ENCODE measurements at places on chromosomes 12 and 14.

GRCh38 chr12:13599176-13599575, 382.2 kb downstream of the GRIN2B start:
- DNase-seq, result no peak

DNA sequence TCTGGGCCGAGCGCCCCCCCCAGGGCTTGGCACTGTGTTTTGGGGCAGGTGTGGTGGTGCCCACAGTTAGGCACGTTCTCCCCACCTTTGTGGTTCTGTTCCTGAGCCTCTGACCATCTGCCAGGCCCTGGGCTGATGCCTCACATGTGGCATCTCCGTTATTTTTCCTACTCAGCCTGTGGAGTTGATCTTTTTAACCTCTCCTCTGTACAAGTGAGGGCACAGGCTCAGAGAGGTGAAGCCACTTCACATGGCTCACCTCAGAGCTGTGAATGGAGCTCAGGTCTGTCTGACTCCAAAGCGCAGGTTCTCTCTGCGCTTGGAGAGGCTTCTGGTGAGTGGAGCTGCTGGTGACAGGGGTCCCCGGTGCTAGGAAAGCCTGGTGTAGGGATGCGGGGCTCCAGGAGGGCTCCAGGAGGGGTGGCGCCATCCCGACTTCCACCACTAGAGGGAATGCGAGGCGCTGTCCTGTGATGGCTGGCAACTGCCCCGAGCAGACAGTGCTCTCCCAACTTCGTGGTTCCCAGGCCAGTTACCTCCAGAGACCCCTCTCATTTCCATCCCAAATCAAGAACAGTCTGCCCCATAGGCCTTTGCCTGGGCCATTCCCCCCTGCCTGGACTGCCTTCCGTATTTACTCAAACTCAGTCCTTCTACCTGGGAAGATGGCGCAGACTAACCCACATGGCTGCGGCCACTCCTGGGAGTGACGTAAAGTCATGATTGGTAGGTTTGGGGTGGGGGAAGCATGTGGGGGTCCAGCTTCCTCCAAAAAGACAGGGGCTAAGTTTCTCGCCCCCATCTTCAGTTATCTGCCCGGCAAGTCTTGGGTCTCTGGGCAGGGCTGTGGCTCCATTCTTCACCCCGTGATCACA, 9.9 kb downstream of the BCL7A start:
- DNase-seq, result peak; percentile 48

GRCh38 chr14:97930166-97930565, 1133.0 kb downstream of the VRK1 start:
- DNase-seq, result no peak

DNA sequence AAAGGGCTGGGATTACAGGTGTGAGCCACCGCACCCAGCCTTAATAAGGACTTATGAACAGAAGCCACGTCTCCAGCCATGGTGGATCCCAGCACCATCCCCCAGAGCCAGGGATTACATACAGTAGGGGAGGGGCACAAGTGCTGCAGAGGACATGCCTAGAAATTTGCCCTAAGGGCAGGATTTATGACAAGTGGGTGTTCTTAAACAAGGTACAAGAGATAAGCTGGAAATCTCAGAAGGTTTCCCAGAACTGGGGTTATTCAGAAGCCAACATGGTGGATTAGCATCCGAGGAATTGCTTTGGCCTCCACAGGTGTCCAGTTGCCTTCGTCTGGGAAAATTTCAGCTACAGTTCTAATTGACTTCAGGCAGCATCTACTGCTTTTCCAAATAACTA, 114.4 kb upstream of the EGLN3 start:
- no peak for DNase-seq

- no peak for DNase-seq
Observed at GRCh38 chr12:67243260-67243659, 25.9 kb upstream of the CAND1 start.

- peak; percentile 39 for DNase-seq
Observed at GRCh38 chr12:120529641-120530417, 871 bp upstream of the COQ5 start.

DNA sequence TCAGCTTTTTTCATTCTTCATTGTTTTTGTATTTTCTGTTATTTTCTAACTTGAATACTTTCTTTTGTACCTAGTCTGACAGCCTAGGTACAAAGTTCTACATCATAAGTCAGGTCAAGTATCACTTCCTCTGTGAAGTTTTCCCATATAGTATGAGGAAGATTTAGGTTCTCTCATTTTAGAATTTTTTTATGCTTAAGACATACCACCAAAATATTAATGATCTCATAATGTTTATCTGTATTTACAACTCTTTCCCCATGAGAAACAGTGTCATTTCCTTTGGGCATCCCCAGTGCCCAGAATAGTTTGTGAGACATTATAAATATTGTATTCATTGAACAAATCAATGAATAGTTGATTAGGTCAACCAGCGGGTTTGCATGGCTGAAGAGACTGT, 3.1 kb upstream of the ATF7IP start:
- no peak for DNase-seq

- no peak for DNase-seq
Observed at GRCh38 chr12:46487567-46488131, 115.1 kb upstream of the SLC38A2 start.

- DNase-seq, result no peak
Observed at GRCh38 chr14:100438271-100438670, 115.1 kb downstream of the SLC25A47 start.

DNA sequence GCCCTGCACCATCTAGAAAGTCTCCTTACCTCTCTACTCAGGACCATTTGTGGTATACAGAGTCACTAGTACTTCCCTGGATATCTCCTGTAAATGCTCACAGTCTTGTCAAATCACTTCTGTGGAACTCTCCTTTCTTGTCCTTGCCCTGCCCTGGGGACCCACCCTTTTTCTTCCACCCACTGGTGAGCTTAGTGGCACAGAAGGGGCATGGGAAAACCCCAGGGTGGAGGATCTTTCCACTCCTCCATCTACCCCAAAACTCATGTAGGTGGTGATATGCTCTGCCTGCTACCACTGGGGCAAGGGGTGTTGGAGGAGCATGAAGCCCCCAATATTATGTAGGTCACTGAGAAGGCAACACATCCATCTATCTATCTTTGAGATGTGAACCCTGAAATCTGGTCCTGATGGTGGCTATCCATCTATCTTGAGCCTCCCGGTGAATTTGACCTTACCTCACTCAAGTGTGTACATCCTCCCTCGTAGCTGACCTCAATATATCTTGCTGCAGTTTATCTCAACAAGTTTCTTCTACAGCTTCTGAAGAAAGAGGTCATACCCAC, 943 bp downstream of the TESPA1 start:
- DNase-seq, result no peak

DNA sequence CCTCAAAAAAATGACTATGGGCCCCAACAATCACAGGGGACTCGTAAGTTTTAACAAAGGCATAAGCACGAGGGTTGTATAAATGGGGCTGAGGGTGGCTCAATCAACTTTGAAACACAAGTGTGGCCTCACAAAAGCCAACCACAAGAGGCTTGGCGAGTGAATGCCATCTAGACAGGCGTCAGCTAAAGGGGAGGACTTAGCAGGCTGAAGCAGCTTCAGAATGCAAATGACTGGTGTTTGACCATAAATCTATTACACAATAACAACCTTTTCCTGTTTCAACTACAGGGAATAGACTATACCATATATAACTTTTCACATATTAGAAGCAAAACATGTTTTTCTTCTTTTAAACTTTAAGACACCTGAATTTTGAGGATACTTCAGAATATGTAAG, 777.9 kb downstream of the FSCB start:
- DNase-seq, result peak; percentile 5

DNA sequence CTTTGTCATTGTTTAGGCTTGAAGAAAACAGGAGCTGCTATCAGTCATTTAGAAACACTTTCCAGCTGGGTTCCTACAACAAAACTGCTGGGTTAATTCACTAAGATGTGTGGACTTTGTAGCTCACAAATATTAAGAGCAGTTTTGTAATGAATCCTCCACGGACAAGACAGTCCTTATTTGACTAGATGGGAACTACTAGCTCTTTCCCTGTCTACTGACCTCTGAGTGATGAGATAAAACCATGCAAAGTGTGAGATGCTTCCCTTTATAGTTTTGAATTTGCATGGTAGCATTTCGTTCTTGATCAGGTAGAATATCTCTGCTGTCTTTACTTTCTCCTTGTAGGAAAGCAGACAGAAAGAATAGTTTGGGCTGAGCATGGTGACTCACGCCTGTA, 72.9 kb upstream of the STXBP6 start:
- DNase-seq, result no peak

Data from hematopoietic multipotent progenitor cell treated with erythropoietin and hydrocortisone succinate and interleukin-3 and kit ligand, for 8 days (in vitro differentiated cells).